ENCODE measurements at places on chromosomes 12 and 14.

- DNase-seq, result no peak
Observed at GRCh38 chr12:94889445-94890210, 113.9 kb downstream of the NDUFA12 start.

DNA sequence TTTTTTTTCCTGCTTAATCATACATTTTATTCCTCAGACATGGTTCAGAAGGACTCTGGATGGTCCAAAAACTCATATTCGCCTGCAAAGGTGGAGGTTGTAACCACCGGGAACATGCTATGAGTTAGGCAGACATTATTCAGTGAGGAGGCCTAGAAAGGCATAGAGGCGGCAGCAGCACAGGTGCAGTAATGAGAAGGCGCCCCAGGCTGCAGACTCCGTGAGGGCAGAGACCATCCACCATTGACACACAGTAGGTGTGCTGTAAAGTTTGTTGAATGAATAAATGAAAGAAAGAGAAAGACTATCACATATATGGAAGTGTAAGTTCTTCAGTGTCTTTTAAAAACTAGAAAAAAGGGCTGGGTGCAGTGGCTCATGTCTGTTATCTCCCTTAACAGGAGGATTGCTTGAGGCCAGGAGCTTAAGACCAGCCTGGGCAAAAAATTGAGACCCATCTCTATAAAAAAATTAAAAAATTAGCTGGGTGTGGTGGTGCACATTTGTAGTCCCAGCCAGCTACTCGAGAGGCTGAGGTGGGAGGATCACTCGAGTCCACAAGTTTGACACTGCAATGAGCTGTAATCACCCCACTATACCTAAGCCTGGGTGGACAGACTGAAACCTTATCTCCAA lies 34.5 kb upstream of the PTGR2 start:
- DNase-seq, result no peak

GRCh38 chr12:12488823-12489550 lies 73.7 kb downstream of the DUSP16 start:
- DNase-seq, result no peak

DNA sequence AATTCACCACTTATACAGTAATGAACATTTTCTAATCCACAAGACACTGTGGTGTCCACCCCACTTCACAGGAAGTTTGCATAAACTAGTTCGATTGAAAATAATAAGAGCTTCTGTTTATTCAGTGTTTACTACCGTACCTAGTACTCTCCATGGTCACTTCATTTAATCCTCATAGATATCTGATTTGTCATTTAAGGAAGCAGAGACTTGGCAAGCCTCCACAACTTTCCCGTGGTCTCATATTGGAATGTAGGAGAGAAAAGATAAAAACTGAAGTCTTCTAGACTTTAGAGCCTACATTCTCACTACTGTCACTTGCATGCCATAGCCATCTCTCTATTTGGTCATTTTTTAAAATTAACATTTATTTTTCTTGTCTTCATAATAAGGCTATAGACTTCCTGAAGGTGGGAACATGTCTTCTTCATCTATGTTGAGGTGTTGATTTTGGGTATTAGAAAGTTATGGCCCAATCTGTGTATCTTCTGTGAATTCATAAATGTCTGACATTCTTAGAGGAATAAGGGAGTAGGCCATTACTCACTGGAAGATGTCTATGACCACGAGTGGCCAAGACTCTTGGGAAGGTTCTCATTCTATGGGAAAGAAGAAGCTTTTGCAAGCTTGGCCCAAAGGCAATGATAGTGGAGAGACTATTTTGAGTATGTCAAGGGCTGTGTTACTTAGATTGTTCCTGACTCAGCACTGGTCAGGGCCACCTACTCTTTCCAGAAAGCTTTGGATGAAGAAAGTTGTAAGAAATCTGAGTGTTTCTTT lies 423.7 kb downstream of the LRIG3 start:
- no peak for DNase-seq

DNA sequence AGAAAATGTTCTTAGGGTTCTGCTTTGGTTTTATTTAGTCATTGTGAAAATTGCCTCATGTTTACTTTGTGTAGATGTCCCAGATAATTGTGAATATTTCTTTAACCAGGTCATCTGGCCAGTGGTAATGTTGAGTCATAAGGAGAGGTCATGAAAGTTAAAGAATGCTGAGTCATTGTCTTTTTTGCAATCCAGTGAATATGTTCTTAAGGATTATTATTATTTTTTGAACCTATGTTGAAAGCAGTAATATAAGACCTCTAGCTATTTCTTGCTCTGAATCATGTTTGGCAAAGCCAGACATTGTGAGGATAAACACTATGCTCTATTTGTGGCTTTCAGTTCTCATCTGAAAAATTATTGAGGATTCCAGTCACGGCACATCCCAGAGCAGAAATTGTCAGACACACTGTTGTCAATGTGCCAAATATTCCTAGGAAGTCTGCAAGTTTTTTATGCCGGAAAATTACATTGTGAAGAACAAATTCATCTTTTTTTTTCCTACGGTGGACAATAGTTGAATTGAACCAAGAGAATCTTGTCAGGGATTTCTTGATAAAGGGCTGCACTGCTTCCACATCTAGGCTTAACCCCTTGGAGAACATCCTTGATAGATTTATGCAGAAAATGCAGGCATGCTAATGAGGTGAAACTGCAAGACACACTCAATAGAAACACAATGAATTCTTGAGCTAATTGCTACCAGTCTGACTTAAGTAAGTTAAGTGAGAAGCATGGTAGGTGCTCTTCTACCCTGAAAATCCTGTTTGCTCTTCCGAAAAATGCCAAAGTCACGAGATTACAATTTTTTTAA lies 369.6 kb downstream of the ATP23 start:
- no peak for DNase-seq

GRCh38 chr12:2095878-2096277 lies 43.1 kb downstream of the CACNA1C start:
- no peak for DNase-seq

DNA sequence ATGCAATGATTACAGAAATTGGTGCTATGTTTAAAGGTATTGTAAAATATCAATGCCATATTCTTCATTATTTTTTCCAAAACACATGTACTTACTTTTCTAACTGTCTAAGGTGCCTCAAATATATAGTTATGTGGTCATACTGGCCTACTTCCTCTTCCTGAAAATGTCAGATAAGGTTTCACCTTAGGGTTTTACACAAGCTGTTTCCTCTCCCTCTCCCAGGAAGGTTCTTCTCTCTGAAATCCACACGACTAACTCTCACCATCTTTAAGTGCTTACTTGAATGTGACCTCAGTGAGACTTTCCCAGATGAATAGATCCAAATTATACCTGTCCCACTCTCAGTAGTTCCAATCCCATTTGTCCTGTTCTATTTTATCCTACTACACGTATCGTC lies 11.6 kb upstream of the CLEC4D start:
- no peak for DNase-seq

- no peak for DNase-seq
Observed at GRCh38 chr12:56040151-56040550, 1.6 kb upstream of the RPS26 start.

DNA sequence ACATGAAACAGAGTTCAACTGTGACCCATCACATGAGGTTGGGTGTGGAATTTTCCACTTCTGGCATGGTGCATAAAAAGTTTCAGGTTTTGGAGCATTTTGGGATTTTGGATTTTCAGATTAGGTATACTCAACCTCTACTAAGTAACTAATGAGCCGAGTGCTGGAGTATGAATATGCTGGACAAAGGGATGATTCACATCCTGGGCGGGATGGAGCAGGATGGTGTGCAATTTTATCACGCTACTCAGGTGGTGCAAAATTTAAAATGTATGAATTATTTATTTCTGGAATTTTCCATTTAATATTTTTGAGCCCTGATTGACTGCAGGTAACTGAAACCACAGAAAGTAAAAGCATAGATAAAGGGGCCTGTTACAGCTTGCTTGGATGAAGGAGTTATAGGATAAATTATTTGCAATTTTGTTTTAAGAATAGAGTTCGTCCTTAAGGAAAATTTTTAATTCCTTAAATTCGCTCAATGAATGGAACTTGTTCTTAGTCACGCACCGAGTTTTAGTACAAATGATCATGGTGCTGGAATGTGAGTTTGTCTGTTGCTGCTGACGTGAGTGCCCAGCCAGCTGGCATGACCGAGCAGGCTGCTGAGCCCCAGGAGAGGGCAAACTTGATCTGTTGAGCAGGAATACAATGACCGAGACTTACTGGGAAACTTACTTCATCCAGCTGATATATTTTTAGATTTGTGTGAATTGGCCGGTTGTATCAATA lies 176.3 kb downstream of the ESR2 start:
- DNase-seq, result no peak

GRCh38 chr12:127629066-127629820 lies 637.7 kb upstream of the TMEM132C start:
- DNase-seq, result peak; percentile 23

- no peak for DNase-seq
Observed at GRCh38 chr12:12180575-12180974, 86.3 kb downstream of the LRP6 start.

DNA sequence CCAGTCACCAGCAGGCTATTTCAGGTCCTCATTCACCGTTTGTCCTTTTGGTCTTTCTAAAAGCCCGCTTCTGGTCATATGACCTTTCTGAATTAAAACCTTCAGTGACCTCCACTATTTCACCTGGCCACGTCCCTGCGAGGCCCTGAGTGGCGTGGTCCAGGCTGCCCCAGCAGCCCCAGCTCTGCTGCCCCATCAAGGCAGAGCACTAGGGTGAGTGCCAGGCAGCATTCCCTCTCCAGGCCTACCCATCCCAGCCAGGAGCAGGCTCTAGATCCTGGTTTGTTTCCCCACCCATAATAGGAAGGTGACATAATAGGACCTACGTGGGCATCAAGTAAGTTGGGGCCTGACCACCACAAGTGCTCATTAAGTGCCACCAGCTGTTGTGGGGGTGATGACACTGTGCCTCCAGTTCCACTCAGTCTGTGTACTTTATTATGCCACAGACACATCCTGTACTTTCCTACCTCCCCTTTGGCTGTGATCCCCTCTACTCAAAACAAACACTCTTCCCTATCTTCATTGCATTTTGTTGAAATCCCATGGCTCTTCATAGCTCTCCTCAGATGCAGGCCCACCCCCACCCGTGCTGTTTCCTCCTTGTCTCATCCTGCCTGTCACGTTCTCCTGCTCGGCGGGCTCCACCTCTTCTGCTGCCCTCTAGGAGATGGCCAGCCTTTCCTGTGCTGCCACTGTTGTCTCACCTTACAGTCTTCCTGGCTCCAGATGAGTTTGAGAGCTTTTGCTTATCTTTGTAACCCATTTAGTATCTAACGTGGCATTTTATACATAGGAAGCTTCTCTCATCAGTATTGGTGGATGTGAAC lies 21.4 kb downstream of the CKB start:
- no peak for DNase-seq

- no peak for DNase-seq
Observed at GRCh38 chr12:116148844-116149243, 128.6 kb downstream of the MED13L start.

DNA sequence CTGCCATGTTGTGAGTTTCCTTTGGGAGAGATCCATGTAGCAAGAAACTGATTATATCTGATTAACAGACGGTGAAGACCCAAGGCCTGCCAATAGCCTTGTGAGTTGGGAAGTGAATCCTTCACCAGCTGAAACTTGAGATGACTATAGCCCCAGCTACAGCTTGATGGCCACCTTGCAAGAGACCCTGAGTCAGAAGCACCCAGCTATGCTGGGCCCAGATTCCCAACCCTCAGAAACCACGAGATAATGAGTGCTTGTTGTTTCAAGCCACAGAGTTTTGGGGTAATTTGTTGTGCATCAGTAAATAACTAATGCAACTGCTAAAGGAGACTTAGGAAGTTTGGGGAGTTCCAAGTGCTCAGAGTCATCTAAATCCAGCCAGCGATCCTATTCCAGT lies 80.3 kb downstream of the AVPR1A start:
- no peak for DNase-seq

DNA sequence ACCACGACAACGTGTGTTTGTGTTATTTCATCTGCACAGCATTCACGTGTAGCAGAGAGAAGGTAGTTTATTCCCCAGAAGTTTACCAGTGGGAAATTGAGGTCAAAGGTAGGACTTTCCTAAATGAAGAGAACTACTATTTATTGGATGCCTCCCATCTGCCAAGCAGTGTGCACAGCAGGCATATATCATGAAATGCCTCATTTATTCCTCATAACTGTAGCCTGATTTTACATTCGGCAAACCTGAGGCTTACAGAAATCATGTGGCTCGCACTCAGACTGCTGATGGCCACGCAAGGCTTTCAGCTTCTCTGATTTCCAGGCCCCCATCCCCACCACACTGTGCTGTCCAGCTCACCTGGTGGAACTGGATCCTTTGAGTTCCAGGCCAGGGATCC lies 33.5 kb downstream of the NTF3 start:
- DNase-seq, result no peak

DNA sequence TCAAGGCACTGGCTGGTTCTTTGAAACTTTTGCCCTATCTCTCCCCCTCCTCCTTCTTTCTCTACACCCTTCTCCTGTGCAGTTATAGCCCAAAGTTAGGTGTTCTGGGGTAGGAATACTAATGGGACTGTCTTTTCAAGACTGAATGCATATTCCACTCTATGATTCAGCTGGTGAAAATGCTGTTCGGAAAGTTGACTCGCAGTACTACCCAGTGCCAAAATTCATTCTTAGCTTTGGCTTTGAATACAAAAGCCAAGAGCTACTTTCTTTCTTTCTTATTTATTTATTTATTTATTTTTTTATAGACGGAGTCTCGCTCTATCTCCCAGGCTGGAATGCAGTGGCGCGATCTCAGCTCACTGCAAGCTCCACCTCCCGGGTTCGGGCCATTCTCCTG lies 249.2 kb downstream of the ETNK1 start:
- DNase-seq, result no peak

- DNase-seq, result no peak
Observed at GRCh38 chr14:22875003-22875747, 3.6 kb downstream of the LRP10 start.

DNA sequence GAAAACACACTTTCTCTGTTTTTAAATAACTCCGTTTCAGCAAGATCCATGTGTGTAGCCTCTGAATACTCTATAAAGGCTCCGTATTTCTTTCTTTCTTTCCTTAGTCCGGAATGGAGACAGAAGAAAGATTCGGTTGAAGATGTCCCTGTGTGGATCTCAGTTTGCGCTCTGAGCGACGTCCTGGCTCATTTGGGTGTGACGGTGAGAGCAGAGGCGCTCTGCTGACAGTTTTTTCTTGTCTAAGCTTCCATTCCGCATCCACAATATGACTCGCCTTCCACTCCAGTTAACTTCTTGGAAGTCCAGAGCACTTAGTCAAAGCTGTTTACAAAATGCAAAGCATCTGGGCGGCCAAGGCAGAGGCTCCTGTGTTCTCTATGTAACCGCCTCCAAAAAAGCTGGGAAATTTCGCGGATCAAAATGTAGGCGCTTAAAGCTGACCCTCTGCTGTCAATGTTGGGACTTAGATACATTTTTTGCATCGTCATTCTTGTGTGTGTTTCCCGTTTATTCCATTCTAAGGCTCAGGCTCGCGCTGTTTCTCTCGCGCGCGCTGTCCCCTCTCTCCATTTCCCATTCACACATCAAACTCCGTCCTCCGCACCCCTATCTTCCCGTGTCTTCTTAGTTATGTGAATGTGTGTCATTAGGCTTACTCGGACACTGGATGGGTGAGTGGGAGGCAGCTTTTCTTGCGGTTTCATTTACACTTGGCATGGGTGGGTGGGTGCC lies 880 bp upstream of the FLRT2 start:
- peak; percentile 27 for DNase-seq

Measured in caudate nucleus (tissue), 63 donors.